ENCODE measurements at places on chromosomes 5 and 9. TPM values are rescaled to one million over a fixed set of nuclear protein-coding genes. Genes with fewer than 3 reads are reported as not detected.

DNA sequence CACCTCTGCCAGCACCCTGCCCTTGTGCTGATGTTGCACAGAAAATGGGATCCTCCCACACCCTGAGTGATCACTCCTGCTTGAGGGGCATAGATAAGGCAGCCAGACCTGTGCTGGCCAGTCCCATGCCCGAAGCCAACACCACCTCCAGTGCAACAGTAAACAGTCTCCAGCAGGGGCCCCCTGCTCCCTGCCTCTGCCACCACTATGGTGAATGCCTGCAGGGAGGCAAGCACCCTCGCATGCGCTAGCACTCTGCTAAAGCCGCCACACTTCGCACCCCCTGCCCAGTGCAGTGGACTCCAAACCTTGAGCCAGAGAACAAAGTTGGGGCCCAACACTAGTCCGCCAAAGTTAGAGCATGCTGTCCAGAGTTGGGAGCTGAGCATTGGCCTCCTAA is 118.7 kb downstream of the PJA2 start:
- no peak for DNase-seq

- no peak for DNase-seq
Measured at GRCh38 chr9:29282121-29282520, 1708.8 kb upstream of the C9orf72 start.

- peak; percentile 94 for DNase-seq
Measured at GRCh38 chr9:14278291-14278721, 35.6 kb downstream of the NFIB start.

- DNase-seq, result peak; percentile 74
Measured at GRCh38 chr9:74663439-74663838, 166.3 kb downstream of the RORB start.

DNA sequence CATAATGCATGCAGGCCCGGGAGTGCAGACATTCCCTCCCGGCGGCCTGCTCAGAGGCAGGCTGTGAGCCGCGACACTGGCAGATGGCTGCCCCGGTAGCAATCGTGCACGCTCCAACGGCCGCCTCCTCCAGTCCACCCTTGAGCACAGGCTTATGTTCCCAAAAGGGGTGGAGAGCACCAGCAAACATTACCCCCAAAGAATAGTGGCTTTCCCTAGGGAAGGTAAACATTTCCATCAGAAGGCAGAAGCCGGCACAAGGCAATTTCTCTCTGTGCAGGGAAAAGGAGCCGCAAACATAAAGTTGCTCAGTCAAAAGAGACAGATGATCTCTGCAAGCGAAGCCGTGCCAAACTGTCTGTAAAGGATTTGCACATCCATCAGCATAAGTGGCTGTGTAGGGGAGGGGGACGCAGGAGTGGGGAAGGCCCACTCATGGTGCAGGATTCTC is 92.5 kb downstream of the SIL1 start:
- DNase-seq, result no peak

DNA sequence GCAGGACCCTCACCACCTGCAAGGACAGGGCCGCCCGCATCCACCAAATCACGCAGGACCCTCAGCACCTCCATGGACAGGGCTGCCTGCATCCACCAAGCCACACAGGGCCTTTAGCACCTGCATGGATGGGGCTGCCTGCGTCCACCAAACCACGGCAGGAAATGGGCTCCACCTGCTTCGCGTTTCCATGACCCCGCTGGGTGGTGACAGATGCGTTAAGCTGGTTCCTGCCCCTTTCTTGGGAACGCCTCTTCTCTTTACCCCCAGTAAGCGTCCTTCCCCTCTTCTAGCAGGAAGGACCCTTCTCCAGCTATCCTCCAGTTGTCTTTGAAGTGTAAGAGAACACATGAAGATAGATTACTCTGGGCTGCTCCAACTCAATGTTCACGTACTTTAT is 13.5 kb downstream of the FBP1 start:
- DNase-seq, result no peak

DNA sequence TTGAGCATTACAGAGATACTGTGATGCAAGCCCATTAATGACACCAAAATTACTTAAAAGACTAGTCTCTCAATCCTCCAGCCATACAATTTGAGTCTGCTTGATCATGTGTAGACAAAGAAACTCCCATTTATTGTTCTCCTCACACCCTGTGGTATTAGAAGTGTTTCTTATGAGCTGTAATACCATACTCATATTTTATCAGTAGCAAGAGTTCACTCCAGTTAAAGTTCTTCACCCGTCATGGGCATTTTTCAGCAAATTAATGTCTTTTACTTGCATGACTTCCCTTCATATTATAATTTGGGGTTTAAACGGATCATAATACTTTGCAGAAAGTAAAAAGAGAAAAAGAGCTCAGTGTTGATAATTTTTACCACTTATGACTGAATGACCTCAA is 242.9 kb downstream of the BNC2 start:
- no peak for DNase-seq

DNA sequence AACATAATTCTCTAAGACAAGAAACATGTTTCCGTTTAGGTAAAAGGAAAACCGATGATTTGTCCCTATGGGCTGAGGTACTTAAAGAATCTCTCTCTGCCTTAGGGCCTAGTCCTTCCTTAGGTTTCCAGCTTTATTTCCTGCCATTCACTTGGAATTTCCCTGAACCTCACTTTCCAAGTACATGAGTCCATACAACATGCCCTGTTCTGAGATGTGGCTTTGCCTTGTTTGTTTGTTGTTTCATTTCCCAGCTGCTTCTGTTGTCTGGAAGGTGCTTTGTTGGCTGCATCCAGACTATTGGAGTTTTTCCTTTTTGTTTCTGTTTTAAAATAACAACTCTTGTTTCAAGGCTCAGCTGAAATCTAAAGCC is 95.2 kb downstream of the ALDH1A1 start:
- DNase-seq, result no peak

DNA sequence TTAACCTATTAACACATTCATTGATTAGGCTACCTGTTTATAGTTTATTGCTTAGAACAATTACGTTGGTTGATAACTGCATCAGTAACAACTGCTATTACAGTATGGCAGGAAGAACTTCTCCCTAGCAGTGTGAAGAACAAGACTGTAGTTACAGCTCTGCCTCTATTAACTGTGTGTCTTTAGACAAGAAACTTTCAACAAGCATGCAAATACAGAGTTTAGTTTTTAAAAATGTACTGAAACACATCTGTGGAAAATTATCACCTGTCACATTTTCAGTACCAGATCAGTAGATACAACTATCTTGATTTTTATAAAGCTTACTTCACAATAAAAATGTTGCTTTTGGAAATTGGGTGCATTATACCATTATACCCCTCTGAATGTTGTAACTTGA is 22.2 kb downstream of the ELL2 start:
- no peak for DNase-seq

DNA sequence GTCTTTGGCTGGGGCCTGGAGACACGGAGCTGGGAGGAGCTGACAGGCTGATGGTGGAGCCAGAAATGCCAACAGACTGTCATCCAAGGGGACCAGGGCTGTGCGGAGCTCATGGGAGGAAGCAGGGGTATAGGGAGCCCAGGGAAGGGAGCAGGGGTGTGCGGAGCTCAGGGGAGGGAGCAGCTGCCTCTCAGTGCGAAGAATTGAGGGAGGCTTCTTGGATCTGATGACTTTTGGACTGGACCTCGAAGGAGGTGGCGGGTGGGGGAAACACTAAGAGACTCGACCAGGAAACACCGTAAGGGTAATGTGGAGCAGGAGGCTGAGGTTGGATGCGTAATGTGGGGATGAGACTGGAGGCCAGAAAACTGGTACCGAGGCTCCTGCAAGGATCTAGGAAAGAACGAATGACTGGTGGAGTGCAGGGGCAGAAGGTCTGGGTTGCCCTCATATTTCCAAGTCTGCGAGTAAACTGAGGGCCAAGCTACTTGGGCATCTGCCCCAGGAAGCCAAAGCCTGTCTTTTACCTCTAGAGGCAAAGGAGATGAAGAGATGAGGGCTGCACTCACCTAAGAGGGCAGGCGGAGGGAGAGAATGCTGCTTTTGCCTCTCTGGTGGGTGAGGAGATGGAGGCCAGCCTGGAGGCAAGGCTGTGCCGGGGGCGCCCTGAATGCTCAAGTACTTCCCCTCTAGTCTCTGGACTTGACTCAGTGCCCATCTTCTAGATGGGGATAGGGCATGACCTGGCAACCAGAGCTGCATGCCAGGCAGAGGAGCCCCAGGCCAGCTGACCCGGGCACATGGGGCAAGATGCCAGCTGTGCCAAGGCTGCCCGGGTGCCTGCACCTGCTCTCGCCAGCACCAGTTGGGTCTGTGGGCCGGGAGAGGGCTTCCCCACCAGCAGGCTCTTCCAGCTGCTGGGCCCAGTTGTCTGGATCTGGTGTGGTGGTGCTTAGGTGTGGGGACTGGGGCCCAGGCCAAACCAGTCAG is 2.3 kb downstream of the PTGS1 start:
- no peak for DNase-seq

DNA sequence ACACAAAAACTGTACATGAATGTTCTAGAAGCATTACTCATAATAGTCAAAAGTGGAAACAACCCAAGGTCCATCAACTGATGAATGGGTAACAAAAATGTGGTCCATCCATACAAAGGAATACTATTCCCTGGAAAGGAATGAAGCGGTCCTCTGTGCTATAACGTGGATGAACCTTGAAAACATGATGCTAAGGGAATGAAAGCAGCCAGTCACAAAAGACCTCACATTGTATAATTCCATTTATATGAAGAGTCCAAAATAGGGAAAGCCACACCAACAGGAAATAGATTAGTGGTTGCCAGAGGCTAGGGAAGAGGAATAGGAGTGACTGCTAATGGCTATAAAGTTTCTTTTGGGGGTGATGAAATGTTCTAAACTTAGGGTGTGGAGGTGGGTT is 22.7 kb upstream of the BARHL1 start:
- DNase-seq, result no peak

GRCh38 chr5:153991168-153991567 is 47.5 kb downstream of the FAM114A2 start:
- DNase-seq, result no peak

- DNase-seq, result peak; percentile 39
Measured at GRCh38 chr9:133377721-133378216, 1.6 kb downstream of the STKLD1 start.

GRCh38 chr5:135894276-135894675 is 1.4 kb downstream of the IL9 start:
- DNase-seq, result no peak

DNA sequence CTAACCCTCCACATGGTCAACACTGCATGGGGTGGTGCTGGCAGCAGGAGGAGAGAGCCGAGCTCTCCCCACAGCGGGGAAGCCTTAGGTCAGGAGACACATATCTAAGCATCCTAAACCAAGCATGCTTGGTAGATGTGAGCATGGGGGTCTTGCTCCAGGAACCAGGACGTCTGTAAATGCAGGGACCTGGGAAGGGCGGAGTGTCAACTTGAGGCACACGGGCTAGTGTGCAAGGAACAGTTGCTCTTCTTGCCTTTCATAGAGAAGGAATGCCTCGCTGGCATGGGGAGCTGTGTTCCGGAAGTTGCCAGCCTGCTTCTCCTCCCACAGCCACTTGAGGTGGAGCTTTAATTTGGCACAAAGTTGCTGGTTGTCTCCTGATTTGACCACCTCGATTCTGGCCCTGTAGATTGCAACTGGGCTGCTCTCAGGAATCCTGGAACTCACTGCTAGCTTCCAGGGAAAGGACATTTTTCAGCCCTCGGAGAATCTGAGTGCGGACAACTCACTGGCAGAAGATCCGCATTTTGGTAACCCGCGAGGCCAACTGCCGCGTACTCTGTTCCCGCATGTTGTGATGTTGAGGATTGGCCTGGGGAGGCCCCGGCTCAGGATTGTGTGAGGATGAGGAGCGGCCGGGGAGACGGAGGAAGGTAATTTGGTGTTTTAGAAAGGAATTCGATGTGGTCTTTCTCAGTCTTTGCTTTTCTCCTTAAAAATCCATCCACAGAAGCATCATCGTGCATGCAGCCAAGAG is 370.3 kb upstream of the IRX1 start:
- DNase-seq, result peak; percentile 35

GRCh38 chr9:14304259-14304658 is 9.7 kb downstream of the NFIB start:
- DNase-seq, result no peak

GRCh38 chr5:1554410-1554967 is 30.7 kb upstream of the LPCAT1 start:
- DNase-seq, result no peak

- DNase-seq, result no peak
Measured at GRCh38 chr9:73114958-73115357, 36.7 kb upstream of the ANXA1 start.

DNA sequence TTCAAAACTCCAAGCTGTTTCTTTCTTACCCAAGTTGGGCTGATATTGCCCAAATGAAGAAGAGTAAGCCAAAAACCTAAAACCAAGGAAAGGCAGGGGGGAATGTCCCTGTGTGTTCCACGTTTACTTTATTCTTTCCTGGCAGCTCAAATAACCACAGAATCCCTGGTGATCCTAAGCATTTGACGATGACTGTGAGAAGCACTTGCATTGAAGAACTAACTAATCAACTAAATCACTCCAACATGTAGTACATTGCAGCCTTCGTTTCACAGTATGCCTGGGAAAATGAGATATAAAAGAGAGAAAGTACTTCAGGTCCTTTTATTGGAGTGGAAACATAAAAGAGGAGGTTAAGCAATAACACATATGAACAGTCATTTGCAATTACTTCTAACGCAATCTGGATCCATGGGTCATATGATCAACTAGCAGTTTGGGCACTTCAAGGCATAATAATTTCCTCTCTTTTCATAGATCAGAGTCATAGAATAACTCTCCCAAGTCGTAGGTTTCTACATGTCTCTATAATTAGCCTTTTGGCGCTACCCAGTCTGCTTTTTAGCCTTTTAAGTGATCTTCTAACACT is 338.4 kb downstream of the TMEM167A start:
- DNase-seq, result no peak

GRCh38 chr5:179375831-179376365 is 30.6 kb upstream of the ADAMTS2 start:
- DNase-seq, result no peak

DNA sequence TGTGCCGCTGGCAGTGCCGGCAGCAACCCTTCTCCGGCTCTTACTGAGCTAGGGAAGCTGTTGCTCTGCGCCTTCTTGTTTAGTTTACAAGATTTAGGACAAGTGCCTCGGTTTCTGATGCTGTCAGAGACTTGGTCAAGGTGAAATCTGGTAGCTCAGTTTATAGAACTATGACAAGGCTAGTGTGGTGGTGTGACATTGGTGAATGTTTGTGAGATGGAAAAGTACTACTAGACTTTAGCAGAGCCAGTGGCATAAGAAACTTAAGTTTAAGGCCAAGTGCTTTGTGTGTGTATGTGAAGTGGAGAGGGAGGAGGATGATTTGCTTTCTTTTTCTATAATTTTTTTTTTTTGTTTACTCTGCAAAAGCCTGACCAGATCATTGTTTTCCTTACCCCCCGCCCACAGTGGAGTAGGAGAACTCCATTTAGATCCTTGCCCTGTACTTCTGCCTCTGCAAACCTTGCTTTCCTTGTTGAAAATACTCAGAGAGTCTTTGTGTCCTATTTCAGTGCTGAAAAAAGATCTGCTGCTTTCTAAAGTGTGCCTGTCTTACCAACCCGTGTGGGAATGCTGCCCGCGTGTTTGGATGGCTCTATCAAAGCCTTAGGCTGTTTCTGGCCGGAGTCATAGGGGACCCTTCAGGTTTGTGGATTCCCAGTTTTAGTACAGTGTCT is 75.9 kb downstream of the TRIO start:
- DNase-seq, result peak; percentile 44

The TRIP13 gene
- total RNA-seq, result 83.4 TPM

The MEIKIN gene
- total RNA-seq, result not detected

The CYLC2 gene
- not detected for total RNA-seq

The TPD52L3 gene
- total RNA-seq, result not detected

The MYO10 gene
- 42.9 TPM for total RNA-seq

The NR2F1-AS1 gene
- total RNA-seq, result 6.1 TPM

The AUH gene
- total RNA-seq, result 21.4 TPM

The ADAMTS12 gene
- 3.5 TPM for total RNA-seq

The DBH gene
- total RNA-seq, result not detected

The GGTA1 gene
- not detected for total RNA-seq

The ENG gene
- 4.1 TPM for total RNA-seq

The C5orf52 gene
- not detected for total RNA-seq
